ENCODE measurements at places on chromosomes 3 and 15. TPM values are rescaled to one million over a fixed set of nuclear protein-coding genes. Genes with fewer than 3 reads are reported as not detected.

ALDH1A3 gene
- total RNA-seq: 52.1 TPM

SNURF gene
- 10.4 TPM for total RNA-seq

LSMEM2 gene
- not detected for total RNA-seq

FSIP1 gene
- total RNA-seq: 0.63 TPM

TMCO5A gene
- total RNA-seq: not detected

ROPN1 gene
- total RNA-seq: not detected

SLC24A5 gene
- total RNA-seq: not detected

ZNF80 gene
- total RNA-seq: not detected

CCK gene
- not detected for total RNA-seq

ABHD10 gene
- total RNA-seq: 38.0 TPM

CYP19A1 gene
- not detected for total RNA-seq

BBS4 gene
- 5.4 TPM for total RNA-seq

BLM gene
- 9.0 TPM for total RNA-seq

KLF13 gene
- total RNA-seq: 23.8 TPM

SPRED1 gene
- 21.4 TPM for total RNA-seq

KLHL24 gene
- total RNA-seq: 68.9 TPM

RARB gene
- total RNA-seq: 28.9 TPM

CRELD1 gene
- total RNA-seq: 29.1 TPM

GOLGA8H gene
- 2.0 TPM for total RNA-seq
